Activated CD8-positive, alpha-beta memory T cell treated with anti-CD3 and anti-CD28 coated beads for 1 hour (primary cell): ENCODE measurements at places on chromosomes 12 and 14.

- no peak for DNase-seq
Measured at GRCh38 chr14:55706893-55707292, 126.9 kb downstream of the KTN1 start.

- DNase-seq = no peak
Measured at GRCh38 chr12:779745-780734, 27.7 kb downstream of the WNK1 start.

GRCh38 chr12:110007881-110008280 lies 8.7 kb downstream of the ANKRD13A start:
- no peak for DNase-seq

DNA sequence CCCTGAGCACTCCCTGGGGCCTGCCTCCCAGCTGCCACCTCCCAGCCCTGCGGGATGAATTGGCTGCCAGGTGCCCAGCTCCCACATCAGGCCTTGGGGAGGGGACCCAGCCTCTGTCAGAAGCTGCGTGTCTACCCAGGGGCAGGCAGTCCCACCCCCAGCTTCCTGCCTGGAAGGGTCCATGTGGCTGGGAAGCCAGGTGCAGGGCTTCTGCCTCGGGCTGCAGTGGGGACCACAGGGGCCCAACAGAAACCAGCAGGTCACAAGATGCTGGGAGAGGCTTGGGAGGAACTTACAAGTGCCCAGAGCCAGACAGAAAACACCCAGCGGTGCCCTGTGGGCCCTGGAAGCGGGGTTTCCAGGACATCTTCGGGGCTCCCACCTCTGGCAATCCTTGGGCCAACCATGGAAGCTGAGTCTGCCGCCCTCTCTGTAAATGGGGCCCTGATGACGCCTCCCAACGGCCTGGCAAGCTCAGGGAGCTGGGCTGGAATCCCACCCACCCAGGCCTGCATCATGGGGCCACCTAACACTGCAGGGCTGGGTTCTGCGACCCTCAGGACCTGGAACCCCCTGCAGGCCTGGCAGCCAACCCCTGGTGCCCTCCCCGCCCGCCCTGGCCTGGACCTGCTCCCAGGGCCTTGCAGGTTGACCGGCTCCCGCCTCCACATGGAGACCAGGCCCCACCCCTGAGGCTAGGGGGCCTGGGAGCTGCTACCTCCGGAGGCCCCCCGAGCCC lies 36.6 kb downstream of the CCNK start:
- DNase-seq = no peak

GRCh38 chr14:69610874-69611171 lies 573 bp upstream of the SUSD6 start:
- DNase-seq = no peak

GRCh38 chr14:77691259-77691658 lies 16.6 kb downstream of the ALKBH1 start:
- no peak for DNase-seq

DNA sequence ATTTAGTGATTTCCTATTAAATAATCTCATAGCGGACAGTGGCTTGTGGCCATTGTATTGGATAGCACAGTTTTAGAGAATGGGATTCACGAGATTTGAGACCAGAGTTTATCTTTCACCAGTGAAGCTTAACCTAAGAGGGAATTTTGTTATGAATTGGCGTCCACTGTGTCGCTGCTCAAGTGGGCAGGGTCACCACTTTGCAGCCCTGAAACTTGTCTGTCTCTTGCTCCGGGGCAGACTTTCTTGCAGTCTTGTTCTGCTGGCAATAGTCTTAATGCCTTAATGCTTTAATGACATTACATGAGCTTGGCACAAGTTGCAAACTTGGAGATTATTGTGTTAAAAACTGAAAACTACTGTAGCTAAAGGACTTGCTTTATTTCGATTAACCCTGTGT lies 72.8 kb upstream of the PPM1H start:
- DNase-seq = no peak

GRCh38 chr14:100675699-100676684 lies 50.7 kb upstream of the DLK1 start:
- no peak for DNase-seq

DNA sequence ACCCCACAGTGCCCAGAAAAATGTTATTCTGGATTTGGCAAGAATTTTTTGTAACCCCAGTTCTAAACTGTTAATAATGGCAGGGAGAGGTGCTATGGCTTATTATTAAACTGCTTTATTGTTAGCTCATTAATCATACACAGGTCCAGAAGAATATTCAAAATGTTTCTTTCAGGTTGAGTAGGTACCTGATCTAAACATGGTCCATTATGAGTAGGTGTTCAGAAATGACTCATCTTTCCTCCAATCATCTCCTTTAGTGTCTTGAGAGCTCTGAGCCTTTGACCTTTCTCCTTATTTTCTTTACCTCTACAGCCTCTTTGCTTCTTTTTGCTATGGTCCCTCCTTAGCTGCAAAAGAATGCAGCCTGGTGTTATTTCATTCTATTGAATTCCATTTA lies 211.0 kb upstream of the GARIN6 start:
- no peak for DNase-seq

GRCh38 chr14:35821564-35822411 lies 4.3 kb upstream of the BRMS1L start:
- DNase-seq = no peak

DNA sequence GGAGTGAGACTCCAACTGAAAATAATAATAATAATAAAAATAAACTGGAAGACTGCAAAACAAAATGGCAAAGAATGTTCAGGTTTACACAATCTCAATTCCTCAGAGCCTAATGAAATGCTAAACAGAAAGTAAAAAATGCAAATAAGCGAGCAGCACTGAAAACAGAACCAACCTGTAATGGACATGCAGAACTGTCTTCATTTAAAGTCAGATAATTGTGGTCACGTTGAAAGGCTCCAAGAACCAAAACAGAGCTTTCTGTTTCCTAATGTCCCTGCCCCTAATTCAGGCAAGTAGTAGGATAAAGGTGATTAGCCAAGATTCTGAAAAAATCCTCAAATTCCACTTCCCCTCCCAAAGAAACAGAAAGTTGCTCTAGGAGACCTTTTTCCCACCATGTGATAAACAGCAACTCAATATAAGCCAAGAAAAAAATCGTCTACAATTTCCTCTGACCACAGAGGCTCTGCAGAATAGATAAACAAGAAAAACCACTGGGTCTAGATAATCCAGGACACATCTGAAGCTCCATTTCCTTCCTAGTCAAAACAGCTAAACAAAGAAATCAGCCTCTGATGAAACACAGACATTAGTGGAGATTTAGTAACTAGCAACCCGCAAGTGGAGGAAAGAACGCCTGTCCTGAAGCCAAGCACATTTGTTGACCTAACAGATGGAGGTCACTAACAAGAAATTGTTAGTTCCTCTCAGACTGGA lies 3.0 kb downstream of the MIS18BP1 start:
- no peak for DNase-seq

GRCh38 chr14:89957791-89958190 lies 2.1 kb downstream of the TDP1 start:
- no peak for DNase-seq

- DNase-seq = no peak
Measured at GRCh38 chr14:67943947-67944346, 124.4 kb downstream of the RAD51B start.

GRCh38 chr14:60485598-60486251 lies at the start of gene C14orf39:
Gene C14orf39 (minus strand): TSS chr14:60486063. CDS start chr14:60485078, 985 bp downstream.
- DNase-seq = no peak

- DNase-seq = no peak
Measured at GRCh38 chr12:109157986-109158385, 41.6 kb downstream of the ACACB start.

- DNase-seq = no peak
Measured at GRCh38 chr12:20646239-20646827, 48.8 kb upstream of the SLCO1C1 start.

GRCh38 chr12:4431866-4432265 lies 13.7 kb downstream of the FGF6 start:
- no peak for DNase-seq

- no peak for DNase-seq
Measured at GRCh38 chr14:101839236-101839635, 77.7 kb downstream of the PPP2R5C start.

DNA sequence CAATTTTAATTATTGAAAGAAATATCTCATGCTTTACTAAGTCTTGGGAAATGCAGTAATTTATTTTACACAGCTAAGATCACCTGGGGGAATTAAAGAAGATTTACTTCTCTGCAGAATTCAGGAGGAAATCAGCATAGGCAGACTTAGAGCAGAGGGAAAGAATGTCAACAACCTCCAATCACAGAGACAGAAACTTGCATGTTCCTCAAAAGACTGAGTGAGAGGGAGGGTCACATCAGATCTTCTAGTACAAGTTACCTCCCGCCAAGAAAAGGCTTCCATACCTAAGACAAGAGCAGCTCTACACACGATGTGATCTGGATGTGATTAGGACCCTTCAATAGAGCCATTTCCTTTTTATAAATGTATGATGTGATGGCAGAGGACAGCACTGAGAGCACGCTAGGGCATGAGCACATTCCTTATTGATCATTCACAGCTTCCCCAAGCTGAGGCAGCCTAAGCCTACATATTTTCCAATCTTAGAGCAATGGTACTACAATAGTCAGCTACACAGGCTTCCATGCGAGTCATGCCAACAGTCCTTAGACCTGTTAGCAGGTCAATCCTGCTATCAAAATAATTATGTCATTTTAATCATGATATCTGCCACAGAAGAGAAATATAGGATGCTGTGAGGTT lies 403.3 kb downstream of the ETNK1 start:
- DNase-seq = no peak

GRCh38 chr12:65756956-65757511 lies 67.2 kb upstream of the HMGA2 start:
- no peak for DNase-seq

- DNase-seq = no peak
Measured at GRCh38 chr12:32522331-32523221, 123.2 kb downstream of the FGD4 start.

DNA sequence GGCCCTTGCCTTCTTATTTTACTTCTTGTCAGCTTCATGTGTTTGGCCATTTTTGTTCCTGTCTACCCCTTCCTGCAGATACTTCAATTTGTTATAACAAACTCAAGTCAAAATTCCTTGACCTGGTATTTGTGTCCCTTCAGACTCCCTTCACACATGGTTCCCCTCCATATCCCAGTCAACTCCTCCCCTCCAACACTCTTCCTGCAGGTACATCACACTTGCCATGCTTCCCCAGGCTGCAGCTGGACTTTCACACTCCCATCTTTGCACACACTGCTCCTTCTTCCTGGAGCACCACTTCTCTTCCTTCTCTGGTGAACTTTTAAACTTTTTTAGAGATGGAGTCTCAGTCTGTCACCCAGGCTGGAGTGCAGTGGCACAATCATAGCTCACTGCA lies 18.9 kb upstream of the FIGNL2 start:
- DNase-seq = no peak

GRCh38 chr14:69241577-69241976 lies 18.4 kb upstream of the GALNT16 start:
- DNase-seq = no peak

- no peak for DNase-seq
Measured at GRCh38 chr12:52945389-52946232, 3.3 kb upstream of the KRT18 start.

DNA sequence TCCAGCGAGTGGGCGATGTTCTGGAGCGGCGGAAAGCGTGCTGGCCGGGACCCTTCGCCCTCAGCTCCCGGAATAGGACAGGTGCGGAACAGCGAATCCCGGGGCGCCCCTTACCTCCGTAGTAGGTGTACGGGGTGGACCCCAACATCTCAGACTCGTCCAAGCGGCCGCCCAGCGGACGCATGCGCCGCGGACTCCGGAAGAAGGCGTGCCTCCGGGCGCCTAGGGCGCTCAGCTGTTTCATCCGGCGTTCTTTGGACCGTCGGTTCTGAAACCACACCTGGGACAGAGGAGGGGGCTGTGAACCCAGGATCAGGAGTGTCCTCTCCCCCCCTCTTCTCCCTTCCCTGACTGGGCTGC lies 4.5 kb downstream of the LHX5 start:
- no peak for DNase-seq

GRCh38 chr14:24435192-24435810 lies 5.5 kb downstream of the KHNYN start:
- no peak for DNase-seq

- no peak for DNase-seq
Measured at GRCh38 chr14:37595809-37596621, 586 bp downstream of the TTC6 start.

GRCh38 chr14:61433169-61433568 lies 111.8 kb downstream of the PRKCH start:
- DNase-seq = no peak

DNA sequence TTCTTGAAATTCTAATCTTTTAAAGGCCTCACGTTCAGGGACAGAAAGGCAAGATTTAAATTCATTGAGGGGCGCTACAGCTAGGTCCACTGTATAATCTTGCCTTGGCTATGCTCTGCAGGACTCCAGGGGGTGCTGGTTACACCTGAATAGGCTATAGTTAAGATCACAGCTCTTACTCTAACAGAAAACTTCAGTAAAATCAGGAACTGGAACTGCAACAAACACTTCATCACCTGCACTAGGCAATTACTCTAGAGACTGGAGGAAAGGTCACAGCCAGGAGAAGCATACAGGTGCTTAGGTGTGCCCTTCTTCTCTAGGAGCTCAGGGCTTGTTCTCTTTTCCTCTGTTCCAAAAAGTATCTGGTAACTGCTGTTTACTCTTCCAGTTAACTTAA lies 20.9 kb downstream of the SLCO1C1 start:
- DNase-seq = no peak

GRCh38 chr12:105024928-105025327 lies 38.8 kb downstream of the NOPCHAP1 start:
- no peak for DNase-seq

DNA sequence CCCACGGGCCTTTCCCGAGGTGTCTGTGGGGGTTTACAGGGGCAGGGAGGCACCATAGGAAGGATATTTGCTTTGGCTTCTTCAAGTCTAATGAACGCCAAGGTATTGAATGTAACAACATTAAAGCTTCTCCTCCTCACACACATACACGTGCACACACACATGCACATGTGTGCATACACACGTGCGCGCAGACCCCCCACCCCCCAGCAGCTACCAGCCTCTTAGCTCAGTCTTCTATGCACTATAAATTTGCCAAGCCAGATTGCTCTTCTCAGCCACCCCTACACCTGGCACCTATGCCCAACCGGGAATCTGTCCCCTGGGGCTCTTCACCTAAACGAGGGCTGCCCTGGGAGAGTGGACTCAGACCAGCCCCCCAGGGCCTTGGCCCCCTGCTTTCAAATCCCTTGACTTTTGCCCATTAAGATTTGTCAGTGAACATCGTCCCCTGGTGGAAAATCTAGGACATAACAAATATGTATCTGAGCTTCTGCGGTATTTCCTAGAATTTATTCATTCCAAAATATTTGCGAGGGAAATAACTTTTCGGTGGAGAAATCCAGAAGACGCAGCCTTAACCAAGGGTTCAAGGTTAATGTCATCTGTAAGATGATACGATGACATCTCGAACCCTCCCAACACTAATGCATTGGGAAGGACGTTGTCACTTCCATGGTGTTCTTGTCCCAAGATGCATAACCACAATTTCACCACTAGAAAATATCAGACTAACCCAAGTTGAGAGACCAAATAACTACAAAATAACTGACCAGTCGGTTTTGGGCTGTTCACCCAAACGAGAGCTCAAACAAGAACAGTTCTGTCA lies 330.4 kb downstream of the MED13L start:
- no peak for DNase-seq

- DNase-seq = no peak
Measured at GRCh38 chr12:81974762-81975161, 215.6 kb upstream of the PPFIA2 start.

- DNase-seq = no peak
Measured at GRCh38 chr12:132131952-132132351, 12.2 kb downstream of the DDX51 start.
